ENCODE measurements at places on chromosomes 13 and 19.

DNA sequence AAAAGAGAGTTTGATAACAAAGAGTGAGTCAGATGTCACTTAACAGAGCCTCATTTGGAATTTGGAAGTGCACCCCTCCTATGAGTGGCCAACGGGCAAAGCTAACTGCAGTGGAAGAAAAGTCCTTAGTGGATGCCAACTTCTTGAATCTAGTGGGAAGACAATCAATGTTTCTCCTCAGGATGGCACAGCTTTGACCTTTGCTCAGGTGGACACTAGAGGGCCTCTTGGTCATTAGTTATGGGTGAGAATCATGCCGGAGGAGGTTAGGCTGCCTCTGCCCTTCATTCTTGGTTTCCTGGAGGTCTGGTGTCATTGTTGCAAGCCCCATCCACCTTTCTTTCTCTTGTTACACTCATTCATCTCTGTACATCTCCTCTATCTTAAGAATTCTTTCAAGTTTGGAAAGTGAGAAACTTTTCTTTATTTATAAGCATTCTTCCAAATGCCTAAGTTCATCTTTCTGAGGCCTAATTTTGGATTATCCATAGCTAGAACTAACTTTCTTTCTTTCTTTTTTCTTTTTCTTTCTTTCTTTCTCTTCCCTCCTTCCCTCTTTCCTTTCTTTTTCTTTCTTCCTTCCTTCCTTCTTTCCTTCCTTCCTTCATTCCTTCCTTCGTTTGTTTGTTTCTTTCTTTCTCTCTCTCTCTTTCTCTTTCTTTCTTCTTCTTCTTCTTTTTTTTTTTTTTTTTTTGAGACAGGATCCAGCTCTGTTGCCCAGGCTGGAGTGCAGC, 327.2 kb upstream of the TSHZ3 start:
- no peak for DNase-seq

GRCh38 chr19:17402982-17403855, 2.2 kb downstream of the BST2 start:
- DNase-seq, result no peak

DNA sequence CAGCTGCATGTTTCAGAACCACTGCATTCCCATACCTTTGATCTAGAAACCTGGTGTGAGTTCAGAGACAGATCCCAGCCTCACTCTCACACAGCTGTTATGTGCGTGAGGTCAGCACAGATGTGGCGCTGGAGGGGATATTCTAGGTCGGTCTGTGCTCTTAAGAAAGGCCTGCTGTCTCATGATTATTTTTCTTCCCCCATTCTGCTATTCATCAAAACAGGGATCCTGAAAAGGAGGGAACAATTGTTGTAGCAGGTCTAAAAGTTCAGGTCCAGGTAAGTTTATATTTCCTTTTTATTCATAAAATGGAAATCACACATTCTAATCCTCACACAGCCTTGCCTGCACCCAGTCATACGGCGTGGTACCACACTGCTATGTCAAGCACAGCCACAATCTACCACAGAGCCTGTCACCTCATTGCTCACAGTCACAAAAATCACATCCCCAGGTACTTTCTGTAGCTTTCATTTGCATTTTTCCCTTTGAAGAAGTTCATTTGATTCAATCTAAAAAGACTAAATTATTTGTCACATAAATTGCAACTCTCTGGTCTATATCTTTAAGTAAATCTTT, 867 bp downstream of the ZNF546 start:
- DNase-seq, result peak; percentile 6

DNA sequence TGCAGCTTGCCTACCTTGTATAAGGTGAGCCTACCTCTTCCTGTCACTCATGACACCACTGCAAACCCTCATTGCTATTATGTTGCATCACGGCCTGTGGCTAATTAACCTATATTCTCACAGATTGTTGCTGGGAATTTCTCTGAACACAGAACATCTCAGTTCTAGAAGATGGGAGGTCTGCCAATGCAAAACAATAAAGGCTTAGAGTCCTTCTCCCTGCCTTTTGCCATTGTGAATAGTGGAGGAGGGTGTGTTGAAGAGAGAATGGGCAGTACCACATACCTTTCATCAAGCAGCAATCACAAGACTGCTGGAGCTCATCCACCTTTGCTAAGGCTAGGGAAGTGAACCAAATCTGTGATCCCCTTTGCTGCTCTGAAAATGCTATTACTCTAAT, 34.4 kb downstream of the WDFY2 start:
- no peak for DNase-seq

GRCh38 chr13:44713788-44714469, 137.8 kb upstream of the TSC22D1 start:
- no peak for DNase-seq

DNA sequence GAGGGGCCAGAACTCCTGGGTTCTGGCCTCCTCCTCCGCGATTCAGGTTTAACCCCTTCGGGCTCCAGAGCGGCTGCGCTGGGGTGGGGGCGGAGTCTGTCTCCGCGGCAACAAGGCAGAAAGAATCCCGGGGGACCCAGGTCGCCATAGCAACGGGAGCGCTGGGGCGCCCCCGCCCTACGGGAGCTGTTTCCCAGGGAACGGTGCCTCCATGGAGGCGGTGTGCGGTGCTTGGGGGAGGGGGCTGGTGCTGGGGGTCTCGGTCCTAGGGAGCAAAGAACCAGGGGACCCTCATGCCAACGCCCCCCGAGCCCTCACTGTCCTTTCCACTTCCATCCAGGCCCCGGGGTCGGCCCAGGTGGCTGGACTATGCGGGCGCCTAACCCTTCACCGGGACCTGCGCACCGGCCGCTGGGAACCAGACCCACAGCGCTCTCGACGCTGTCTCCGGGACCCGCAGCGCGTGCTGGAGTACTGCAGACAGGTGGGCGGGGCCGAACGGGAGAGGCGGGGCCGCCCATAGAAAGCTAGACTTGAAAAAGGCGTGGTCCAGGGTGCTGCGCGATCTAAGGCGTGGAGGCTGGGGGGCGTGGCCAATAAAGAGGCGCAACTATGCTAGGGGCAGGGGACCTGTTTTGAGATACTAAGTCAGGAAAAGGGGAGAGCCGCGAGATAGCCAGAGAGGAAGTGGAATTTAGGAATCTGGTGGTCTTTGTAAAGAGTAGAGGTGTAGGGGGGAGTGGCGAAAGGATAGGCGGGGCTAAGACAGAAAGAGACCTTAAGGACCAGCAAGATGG, 1.2 kb downstream of the APLP1 start:
- DNase-seq, result peak; percentile 76

GRCh38 chr19:6108721-6109633, 1.3 kb downstream of the RFX2 start:
- peak; percentile 73 for DNase-seq

- no peak for DNase-seq
Measured at GRCh38 chr19:11324079-11324661, 15.3 kb downstream of the RAB3D start.

- no peak for DNase-seq
Measured at GRCh38 chr13:26377038-26377437, 123.1 kb downstream of the CDK8 start.

All from CD4-positive, alpha-beta T cell treated with Interleukin-2 at 100 ng/mL for 4 hours (primary cell).